Activated CD4-positive, alpha-beta T cell treated with anti-CD3 and anti-CD28 coated beads, Interleukin-10, Interleukin-2, amounts not matched to agents 100 ng/mL and 50 ng/mL, durations not matched to agents 16 hours and 8 hours (primary cell): ENCODE measurements at places on chromosomes 12 and 14.

GRCh38 chr14:35277179-35277578 lies 15.0 kb upstream of the PSMA6 start:
- no peak for DNase-seq

GRCh38 chr12:51589060-51589459 lies 2.0 kb upstream of the SCN8A start:
- no peak for DNase-seq

GRCh38 chr14:104131968-104132732 lies 6.2 kb upstream of the KIF26A start:
- no peak for DNase-seq

DNA sequence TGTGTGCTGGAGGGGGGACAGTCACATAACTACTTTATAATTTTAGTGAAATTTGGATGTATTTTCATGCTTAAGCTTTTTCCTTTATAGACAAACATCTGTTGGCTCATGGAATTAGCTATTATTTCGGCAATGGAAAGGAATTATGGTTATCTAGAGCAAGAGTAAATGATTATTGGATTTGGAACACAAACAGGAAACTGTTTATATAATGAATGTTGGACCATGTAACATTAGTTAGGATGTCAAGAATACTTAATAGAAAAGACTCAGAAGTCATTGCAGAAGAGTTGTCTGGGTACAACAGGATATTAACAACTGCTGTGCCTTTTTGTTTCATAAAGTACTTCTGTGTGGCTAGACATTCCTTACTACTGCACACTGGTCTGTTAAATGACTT lies 108.7 kb downstream of the OTOGL start:
- DNase-seq: no peak

DNA sequence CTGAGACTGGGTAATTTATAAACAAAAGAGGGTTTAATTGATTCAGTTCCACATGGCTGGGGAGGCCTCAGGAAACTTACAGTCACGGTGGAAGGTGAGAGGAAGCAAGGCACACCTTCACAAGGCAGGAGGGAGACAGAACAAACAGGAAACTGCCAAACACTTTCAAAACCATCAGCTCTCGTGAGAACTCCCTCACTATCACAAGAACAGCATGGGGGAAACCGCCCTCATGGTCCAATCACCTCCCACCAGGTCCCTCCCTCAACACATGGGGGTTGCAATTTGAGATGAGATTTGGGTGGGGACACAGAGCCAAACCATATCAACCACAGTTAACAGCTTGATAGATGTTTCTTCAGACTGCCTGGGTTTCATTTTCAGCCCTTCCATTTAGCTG lies 6.2 kb upstream of the GNPNAT1 start:
- peak; percentile 5 for DNase-seq

- no peak for DNase-seq
Measured at GRCh38 chr12:76084863-76085519, 506 bp upstream of the NAP1L1 start.

DNA sequence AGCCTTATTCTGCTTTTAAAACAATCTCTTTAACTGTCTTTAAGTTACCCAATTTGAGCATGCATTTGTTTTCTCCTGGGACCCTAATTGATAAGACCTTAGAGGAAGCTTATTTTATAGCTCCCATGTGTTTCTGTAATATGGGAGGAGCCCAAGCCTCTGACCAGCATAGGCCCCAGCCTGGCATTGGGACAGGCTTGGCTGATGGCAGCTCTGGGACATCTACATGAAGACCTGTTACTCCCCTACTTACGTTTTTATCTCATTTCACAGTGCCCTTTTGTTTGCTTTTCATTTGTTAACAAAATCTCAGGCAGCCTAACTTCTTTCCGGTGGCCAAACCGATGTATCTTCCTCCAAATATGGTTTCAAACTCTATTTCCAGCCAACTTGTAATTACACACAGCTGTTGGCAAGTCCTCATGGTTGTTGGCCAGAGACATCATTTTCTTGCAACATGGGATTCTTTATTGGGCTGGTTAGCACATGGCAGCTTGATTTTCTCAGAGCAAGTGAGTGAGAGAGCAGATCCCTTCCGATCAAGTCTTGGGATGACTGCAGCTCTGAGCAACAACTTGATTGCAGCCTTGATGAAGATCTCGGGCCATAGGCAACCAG lies 1117.5 kb downstream of the AACS start:
- no peak for DNase-seq

GRCh38 chr12:3520168-3520567 lies 29.2 kb downstream of the PRMT8 start:
- DNase-seq: no peak

DNA sequence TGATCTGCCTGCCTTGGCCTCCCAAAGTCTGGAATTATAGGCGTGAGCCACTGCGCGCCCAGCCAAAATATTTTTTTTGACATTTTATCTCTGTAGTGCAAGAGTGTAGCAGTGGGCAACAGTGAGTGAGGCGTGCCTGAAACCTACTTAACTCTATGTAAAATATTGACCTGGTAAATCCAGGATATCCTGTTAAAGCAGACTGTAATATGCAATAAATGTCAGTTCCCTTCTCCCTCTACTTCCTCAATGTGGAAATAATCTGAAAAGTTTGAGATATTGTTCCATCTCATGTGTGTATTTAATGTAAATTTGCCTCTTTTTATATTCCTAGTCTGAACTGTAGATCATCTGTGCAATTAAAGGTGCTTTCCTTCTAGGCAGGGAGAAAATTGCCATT lies 9.5 kb upstream of the CDK17 start:
- no peak for DNase-seq

GRCh38 chr12:130253866-130254265 lies 83.8 kb upstream of the PIWIL1 start:
- no peak for DNase-seq

GRCh38 chr14:63245893-63246292 lies 41.6 kb downstream of the RHOJ start:
- DNase-seq: no peak

DNA sequence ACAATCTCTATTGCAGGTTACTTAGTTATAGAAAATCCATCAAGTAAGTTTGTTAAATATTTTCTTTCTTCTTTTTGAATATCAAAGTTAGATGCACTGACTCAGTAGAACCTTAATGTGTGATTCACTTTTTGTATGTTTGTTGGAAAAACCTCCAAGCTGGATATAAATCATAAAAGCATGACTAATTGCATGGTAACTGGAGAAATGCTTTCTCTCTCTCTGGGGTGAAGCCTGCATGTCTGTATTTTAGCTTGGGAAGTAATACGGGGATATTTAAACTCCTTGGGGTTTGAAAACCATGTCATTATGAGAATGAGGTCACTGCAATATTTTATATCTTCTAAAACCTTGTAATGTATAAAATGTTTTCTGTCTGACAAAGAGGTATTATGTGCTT lies 58.6 kb upstream of the MYF6 start:
- no peak for DNase-seq

DNA sequence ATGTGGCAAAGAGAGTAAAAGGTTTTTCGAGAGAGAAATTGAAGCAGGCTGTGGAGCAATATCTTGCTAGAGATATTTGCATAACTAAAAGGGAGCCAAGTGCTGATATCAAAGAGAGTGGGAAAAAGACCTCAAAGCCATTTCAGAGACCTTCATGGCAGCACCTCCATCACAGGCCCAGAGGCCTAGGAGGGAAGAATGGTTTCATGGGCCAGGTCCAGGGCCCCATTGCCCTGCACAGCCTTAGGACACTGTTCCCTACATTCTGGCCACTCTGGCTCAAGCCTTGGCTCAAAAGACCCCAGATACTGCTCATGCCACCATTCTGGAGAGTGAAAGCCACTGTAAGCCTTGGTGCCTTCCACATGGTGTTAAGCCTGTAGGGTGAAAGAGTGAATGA lies 50.0 kb upstream of the LYZ start:
- DNase-seq: no peak

GRCh38 chr12:67147030-67147429 lies 122.1 kb upstream of the CAND1 start:
- no peak for DNase-seq

- no peak for DNase-seq
Measured at GRCh38 chr12:115403689-115404088, 719.7 kb upstream of the TBX3 start.

GRCh38 chr12:100573292-100574186 lies at the start of gene GAS2L3:
GAS2L3 (plus strand) TSS chr12:100573684; CDS start chr12:100594905, 21,221 bp downstream.
- DNase-seq: peak; percentile 78

GRCh38 chr12:70691018-70691672 lies 53.9 kb upstream of the PTPRB start:
- DNase-seq: no peak

DNA sequence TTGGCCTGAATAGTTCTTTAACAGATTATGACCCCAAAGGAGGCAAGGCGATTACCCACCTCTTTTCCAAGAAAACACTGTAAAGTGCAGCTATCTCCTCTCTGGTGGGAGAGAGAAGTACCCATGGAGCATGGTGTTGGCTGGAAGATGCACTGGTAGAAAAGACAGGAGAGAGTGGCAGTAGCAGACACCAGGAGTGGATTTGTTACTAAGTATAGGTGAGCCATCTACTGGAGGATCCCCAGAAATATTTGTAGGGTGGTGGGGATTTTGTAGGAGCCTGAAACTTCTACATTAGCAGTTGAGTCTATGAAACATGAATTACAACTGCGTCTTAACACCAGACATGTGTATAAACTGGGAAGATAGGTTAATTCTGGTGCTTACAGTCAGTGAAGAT lies 148.0 kb downstream of the SLC38A4 start:
- DNase-seq: peak; percentile 13

GRCh38 chr12:121610239-121611149 lies 15.8 kb upstream of the ORAI1 start:
- DNase-seq: no peak

GRCh38 chr12:132413931-132414588 lies 75.9 kb upstream of the FBRSL1 start:
- no peak for DNase-seq

DNA sequence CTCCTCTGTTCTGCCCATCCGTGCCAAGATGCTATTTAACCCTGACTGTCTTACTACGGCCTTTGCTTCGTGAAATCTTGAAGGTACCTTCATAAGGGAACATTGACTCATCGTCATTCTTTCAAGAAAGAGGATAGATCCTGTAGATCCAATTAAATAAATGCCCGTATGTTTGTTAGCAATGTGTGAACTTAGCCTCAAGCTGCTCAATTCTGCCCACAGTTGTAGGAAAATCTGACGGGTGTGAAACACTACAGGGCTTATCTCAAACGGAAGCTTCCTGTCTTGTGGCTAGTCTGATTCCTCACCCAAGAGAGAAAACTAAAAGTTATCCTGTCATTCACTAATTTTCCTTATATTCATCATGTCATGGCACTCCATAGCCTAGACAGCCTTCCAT lies 168.0 kb upstream of the TBX3 start:
- DNase-seq: no peak

DNA sequence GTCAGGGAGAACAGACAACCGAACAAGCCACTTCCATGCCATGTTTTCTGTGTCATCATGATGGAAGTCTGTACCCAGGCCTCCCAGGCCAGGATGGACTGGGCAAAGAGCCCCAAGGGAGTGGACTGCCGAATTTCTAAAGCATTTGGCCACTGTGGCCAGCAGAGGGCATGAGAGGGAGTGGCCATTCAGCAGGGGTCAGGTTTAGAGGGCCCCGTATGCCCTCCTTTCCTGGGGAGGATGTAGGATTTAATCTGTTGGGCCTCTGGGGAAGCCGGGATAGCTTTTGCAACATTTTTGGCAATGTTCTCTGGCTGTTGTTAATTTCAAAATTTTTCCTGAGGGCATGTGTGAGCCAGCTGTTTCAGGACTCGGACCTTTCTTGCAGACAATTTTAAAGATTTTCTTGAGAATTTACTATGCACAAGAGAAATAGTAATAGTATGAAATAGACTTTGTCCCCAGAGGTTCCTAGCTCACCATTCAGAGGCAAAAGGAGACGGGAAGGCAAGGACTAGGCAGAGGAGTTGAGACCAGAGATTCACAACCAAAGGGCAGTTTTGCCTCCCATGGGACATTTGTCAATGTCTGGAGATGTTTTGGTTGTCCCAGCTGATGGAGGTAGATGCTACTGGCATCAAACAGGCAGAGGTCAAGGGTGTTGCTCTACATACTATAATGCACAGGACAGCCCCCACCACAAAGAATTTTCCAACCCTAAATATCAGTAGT lies 18.0 kb downstream of the ACACB start:
- DNase-seq: no peak

GRCh38 chr14:104942586-104942985 lies 17.9 kb downstream of the PLD4 start:
- DNase-seq: no peak

- no peak for DNase-seq
Measured at GRCh38 chr12:115355301-115355700, 671.3 kb upstream of the TBX3 start.

DNA sequence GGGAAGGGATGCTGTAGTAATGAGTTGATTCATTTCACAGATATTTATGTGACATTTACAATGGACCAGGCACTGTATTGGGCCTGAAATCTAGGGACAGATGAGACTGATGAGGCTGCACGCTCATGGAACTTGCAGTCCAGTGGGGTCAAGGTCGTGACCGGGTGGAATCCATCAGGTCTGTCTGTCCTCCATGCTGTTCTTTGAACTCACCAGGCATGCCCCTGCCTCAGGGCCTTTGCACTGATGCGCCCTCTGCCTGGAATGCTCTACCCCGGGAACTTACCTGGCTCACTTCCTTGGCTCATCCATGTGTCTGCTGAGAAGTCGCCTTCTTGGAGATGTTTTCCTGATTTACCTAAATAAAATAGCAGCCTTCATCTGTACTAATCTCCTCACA lies 200.1 kb downstream of the VRK1 start:
- no peak for DNase-seq

DNA sequence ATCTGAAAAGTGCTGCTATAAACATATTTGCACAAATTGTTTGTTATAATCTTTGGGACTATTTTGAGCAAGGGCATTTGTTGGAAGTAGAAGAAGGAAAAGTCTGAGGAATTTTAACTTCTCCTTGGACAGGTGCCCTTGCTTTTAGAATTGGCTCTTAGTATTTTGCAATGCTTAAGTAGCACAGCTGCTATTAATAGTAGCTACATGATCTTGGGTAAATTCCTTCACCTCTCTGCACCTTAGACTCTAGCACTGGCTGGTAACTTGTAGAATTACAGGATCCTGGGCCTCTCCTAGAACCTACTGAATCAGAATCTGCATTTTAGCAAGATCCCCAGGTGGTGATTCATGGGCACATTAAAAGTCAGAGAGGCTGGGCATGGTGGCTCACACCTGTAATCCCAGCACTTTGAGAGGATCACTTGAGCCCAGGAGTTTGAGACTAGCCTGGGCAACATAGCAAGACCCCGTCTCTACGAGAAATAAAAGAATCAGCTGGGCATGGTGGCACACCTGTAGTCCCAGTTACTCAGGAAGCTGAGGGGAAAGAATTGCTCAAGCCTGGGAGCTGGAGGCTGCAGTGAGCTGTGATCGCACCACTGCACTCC lies 10.8 kb upstream of the TMEM120B start:
- no peak for DNase-seq
